DMS 273 treated with DMSO at 0.1 percent for 48 hours (cell line): ENCODE measurements at places on chromosomes 11 and 22.

- no peak for DNase-seq
These were observed 134.8 kb downstream of the C11orf58 start for GRCh38 chr11:16873289-16873688.

GRCh38 chr11:7592711-7593110 lies 78.9 kb downstream of the PPFIBP2 start:
- DNase-seq, result no peak

DNA sequence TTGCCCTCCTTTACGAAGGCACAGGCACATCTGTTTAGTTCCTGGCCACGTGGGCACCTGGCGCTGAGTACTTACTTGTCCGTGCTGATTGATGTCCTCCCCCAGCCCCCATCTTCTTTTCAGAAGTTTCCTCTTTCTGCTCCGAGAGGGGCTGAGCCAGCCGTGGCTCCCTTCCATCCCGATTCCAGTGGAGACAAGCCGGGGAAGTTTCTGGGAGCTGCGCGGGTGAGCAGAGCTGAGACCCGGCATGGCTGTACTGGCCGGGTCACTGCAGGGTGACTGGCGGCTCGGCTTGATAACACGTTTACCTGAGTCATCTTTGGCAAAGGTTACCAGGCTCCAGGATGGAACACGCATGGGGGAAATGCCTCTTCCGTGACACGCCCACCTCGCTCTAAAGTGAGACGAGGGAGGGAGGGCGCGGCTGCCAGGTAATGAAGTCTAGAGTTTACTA lies 45.4 kb upstream of the ATXN10 start:
- no peak for DNase-seq

DNA sequence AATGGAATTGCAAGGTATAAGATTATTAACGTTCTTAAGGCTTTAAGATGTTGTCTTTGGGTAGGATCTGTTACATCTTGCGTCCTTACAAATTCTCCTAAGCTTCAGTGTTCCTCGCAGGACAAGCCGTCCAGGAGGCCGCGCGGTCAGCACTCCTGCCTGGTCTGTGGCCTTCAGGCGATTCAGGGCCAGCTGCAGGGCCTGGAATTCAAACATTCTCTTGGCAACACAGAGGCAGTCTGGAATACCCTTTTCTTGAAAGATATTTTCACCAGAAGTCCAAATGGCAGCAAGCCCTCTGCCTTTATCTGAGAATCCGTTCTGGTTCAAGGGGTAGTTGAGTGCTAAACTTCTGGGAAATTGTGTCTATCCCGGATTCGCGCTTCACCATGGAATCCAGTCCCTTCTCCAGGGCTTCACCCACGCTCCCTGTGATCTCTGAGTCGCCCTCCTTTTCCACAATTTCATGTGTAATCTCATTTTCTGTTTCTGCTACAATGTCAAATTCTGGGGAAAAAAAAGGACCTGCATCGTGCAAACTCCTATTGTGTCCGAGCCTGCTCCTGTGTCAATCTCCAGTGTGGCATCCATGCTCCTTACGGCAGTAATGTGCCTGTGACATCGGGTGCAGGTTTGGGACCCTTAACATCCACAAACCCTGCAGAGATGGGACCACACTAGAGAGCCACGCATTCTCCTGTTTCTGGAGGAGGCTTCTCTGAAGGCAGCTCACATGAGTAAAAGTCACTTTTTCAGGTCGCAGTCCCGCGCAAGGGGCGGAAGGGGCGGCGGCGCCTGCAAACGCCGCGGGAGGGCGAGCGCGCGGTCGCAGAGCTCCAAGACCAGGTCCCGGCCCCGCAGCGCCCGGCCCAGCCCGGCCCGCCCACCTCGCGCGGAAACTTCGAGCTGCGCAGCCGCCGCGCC lies 25.4 kb upstream of the SORL1 start:
- DNase-seq, result no peak

GRCh38 chr11:117597071-117597470 lies 199.9 kb downstream of the DSCAML1 start:
- DNase-seq, result no peak

DNA sequence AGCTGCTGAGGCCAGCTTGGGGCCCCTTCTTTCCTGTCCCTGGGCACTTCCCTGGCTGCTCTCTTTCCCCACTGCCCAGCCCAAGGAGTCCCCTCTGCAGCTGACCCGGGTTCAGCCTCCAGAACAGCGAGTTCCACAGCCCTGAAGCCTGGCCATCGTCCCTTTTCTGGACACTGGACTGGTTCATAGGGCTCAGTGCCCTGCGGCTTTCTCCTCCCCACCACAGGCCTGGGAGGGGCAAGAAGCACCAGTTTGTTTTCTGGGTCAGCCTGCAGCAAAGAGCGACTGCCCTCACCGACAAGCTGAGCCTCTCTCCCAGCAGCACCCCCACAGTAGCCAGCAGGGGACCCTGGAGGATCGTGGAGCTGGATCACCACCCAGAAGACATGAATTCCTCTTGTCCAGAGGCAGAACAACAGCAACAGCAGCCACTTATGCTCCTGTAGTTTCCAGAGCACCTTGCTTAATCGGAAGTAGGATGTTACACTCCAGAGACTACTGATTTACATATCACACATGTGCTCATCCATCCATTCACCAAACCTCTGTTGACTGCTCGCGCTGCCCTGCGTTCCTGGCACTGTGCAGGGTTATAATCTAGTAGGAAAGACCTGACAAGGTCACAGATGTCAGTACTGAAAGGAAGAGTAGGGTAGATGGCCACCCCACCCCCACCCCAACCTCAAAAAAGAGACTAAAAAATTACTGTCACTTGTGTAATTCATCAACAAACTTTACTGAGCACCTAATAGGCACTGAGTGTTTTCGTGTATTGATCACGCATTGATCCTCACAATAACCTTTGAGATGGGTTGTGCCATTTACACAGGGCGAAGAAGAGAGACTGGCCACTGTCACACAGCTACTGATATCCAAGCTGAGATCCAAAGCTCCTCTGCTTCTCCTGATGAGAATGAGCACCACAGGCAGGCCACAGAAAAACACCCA lies 13.0 kb upstream of the CXCR5 start:
- DNase-seq, result no peak

DNA sequence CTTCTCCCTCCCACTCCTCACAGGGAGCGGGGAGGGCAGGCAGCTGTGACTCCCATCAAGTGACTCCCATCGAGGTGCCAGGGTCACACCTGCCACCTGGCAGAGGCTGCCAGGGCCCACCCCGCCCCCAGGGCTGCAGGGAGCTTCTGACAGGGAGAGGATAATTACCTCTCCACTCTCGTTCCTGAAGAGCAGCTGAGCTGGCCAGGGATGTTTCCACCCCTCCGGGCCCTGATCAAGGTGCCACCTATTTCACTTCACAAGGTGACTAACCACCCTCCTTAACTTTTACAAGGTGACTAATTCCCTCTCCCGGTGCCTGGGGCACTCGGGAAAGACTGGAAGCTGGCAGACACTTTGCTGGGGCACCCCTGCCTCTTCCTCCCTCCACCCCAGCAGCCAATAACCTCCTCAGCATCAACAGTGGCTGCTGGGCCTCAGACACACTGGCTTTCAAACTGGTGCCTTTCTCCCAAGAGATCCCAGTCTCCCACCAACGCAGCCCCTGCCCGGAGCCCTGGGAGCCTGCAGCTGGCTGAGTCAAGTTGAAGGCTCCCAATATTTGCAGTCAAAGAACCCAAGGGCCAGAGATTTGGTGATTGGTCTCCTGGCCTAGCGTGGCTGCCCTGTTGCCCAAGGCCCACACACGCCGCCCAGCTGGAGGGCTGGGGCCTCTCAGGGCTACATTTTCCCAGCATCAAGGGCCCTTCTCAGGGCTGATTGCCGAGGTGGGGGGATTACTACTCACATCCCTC lies 22.0 kb upstream of the MYRF start:
- DNase-seq, result no peak

GRCh38 chr11:43923406-43924111 lies 18.9 kb upstream of the C11orf96 start:
- DNase-seq, result no peak

DNA sequence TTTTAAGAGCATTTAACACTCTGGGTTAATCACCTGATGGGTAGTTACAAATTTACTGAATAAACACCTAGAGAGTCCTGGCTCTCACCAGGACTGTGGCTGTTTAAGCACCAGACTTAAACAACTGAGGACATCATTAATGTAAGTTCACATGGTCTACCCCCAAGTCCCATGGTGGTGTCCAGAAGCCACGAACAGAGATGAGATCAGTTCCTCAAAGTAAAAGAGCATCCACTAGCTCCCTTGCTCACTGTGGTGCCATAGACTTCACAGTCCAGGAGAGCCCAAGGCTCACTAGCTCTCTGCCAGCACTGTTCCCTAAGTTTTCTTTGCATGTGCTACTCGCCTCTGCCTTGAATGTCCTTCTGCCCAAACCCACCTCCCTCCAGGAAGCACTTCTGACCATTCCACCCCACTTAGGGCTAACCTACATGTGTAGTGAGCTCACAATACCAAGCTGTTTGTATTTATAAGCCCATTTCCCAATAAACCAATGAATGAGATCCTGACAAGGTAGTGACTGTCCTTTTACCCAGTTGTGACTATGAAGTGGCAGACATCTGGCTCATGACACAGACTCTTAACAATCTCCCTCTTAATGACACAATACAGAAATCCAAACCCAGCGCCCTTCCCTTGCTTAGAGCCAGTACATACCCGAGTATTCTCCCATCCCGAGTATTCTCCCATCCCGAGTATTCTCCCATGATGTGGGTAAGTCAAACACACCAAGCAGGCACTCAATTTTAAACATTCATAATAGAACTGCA lies 15.7 kb downstream of the NAP1L4 start:
- DNase-seq, result no peak

DNA sequence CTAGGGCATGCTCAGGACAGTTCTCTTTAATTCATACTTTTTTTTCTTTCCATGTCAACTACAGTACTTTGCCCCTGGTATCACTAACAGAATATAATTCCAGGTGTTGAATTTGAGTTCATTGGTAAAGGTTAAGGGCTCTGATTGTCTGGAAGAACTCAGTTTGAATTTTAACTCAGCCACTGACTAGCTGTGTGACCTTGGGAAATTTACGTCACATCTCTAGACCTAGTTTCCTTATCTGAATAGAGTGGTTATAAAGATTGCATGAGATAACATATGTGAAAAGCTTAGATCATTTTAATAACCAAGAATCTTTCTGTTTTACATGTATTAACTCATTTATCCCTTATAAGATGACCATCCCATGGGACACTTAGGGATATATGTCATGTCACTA lies 15.8 kb upstream of the ZC3H12C start:
- DNase-seq, result no peak

- no peak for DNase-seq
These were observed 273.8 kb downstream of the BLID start for GRCh38 chr11:121842192-121842585.

DNA sequence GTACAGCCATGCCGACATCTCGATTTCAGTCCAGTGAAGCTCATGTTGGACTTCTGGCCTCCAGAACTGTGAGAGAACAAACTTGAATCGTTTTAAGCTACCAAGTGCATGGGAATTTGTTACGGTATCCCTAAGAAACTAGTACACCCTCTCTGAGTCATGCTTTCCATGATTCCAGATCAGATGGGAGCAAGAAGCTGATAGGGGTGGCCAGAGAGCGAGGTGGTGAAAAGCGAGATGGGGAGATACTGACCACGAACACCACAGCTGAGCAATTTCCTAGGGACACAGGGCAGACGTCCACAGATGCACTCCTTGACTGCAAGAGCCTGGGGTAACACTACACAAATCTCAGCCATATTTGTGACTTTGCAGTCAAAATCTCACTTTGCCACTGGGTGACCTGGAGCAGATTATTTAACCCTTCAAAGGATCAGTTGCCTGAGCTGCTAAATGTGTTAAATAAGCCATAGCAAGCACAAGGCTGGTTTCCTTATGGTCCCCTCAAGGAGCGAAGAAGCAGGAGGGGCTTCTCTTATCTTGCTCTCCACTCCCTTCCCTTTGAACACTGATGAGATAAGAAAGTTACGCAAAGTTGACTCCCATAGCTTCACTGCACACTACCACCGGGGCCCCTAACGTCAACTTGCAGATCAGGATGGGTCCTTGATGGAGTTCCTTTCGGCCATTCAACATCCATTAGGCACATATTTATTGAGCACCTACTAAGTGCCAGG lies 22.6 kb upstream of the RCN1 start:
- no peak for DNase-seq

DNA sequence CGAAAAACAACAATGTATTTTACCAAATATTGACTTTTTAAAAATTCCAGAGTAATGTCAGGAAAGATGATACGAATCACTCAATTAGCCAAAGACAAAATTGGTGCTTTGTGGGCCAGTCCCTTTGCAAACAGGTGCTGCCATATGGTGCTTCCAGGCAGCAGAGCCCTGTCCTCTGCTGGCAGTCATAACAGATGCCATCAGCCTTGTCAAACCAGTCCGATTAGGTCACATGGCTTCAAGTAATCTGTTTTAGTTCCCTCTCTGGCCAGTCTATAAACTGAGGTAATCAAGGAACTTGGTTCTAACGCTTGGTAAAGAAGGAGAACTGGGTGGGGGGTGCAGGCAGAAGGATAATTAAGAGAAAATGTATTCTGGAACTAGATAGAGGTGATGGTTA lies 49.1 kb upstream of the CAPRIN1 start:
- no peak for DNase-seq

DNA sequence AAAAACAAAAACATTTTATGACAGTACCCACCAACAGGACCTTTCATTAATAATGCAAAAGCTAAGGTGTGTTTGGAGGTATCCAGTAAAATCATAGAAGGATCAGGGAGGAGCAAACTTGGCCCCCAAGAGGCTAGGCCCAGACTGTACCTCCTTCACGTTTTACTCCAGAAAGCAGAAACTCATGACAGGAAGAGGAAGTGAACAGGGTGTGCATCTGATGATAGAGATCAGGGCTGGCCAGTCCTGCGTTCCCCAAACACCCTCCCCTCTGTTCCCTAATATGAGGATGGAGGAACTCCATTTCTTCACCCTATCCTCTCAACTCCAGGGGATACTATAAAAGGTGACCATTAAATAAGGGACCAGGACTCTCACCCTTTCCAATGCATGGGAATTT lies 10.2 kb upstream of the MS4A12 start:
- no peak for DNase-seq

DNA sequence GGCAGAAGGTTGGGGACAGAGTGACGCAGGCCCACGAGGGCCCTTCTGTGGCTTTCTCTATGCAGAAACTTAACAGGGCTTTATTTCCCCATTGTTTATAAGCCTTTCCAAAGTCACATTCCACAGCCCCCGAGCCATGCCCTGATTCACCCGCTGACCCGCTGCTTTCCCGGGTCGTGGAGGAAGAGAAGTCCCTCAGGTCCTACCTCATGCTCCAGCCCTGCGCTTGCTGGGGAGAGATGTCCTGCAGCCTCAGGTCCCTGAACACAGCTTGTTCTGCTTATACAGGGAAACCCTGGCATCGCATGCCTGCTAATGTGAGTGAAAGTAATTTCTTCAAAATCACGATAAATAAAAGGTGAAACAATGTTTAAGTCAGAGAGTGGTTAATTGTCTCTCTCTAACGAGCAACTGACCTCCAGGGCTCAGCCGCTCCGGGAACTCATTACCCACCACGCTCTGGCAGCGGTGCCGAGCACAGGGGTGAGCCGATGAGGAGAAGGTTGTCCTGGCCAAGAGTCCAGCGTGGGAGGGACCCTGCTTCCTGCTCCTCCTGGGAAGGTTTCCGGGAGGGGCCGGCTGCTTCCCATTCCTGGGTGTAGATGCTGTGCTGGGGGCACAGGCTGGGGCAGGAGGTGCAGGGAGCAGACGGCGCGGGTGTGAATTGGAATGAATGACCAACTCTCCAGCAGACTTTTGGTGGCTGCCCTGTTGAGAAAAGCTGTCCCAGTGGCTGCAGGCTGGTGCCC lies 595.2 kb downstream of the BRD1 start:
- DNase-seq, result no peak

- DNase-seq, result no peak
These were observed 77.6 kb downstream of the MED15 start for GRCh38 chr22:20584872-20585638.

- DNase-seq, result no peak
These were observed 2.6 kb downstream of the NAP1L4 start for GRCh38 chr11:2989551-2989950.
